ENCODE measurements at places on chromosomes 7 and 10.

DNA sequence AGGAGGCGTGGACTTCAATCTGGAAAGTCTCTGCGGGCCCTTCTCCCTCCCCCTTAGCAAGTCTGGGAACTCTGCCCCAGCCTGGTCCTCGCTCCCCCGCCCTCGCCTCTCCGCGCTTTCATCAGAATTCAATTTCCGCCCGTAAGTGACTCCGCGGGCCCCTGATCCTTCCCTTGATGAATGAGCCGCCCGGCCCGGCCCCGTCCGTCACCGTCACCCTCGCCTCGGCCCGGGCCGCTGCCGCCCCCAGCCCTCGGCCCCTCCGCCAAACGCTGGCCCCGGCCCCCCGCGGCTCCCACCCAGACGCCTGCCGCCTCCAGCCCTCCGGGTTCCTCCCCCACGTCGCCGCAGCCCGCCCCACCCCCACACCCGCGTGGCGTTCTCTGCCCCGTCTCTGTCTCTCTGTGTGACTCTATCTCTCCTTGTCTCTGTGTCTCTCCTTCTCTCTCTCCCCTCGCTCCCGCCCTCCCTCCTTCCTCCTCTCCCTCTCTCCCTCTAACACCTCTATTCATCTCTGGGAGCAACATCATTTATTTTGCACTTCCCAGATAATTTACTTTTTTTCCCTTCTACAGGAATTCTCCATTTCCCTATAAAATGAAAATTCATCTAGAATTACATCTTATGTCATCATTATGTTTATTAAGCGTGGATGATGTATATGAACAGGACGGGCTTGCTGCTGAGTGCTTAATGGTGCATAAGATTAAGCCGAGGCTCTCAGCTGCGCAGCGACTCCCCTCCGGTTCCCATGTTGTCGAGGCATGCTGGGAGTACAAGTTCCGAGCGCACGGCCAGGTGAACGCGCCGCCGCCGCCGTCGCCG is 91.2 kb upstream of the PAX2 start:
- no peaks in the 10 kb centered on the region for H3K36me3 ChIP-seq
- H3K27ac ChIP-seq: no peak overlapping the region
- no peak overlapping the region for H3K4me3 ChIP-seq
- no peaks in the 10 kb centered on the region for H3K27me3 ChIP-seq
- DNase-seq: no peak
- H3K4me1 ChIP-seq: no peaks in the 10 kb centered on the region

GRCh38 chr10:91462423-91462822 is 52.3 kb downstream of the HECTD2 start:
- H3K27me3 ChIP-seq: no peaks in the 10 kb centered on the region
- no peak overlapping the region for H3K27ac ChIP-seq
- H3K4me1 ChIP-seq: no peaks in the 10 kb centered on the region
- no peak for DNase-seq

- no peaks in the 10 kb centered on the region for H3K27me3 ChIP-seq
- no peaks in the 10 kb centered on the region for H3K36me3 ChIP-seq
- DNase-seq: no peak
- no peaks in the 10 kb centered on the region for H3K4me1 ChIP-seq
- no peak overlapping the region for H3K27ac ChIP-seq
These were observed 58.6 kb upstream of the EBF3 start for GRCh38 chr10:130022511-130023299.

GRCh38 chr10:43872644-43873043 is 224.0 kb upstream of the ZNF32 start:
- H3K36me3 ChIP-seq: no peaks in the 10 kb centered on the region
- no peaks in the 10 kb centered on the region for H3K4me1 ChIP-seq
- no peak overlapping the region for H3K4me3 ChIP-seq
- H3K27me3 ChIP-seq: no peaks in the 10 kb centered on the region
- DNase-seq: no peak
